ENCODE measurements at places on chromosomes 13 and 19. TPM values are rescaled to one million over a fixed set of nuclear protein-coding genes. Genes with fewer than 3 reads are reported as not detected.

The PCDH17 gene
- 0.40 TPM for total RNA-seq

The ZNF844 gene
- total RNA-seq, result 9.8 TPM

The KIR3DL1 gene
- total RNA-seq, result not detected

The RAVER1 gene
- total RNA-seq, result 5.5 TPM

The CAMSAP3 gene
- total RNA-seq, result not detected

The ONECUT3 gene
- not detected for total RNA-seq

The PLEKHF1 gene
- 27.5 TPM for total RNA-seq
